ENCODE measurements at places on chromosomes 13 and 19. TPM values are rescaled to one million over a fixed set of nuclear protein-coding genes. Genes with fewer than 3 reads are reported as not detected.

DNA sequence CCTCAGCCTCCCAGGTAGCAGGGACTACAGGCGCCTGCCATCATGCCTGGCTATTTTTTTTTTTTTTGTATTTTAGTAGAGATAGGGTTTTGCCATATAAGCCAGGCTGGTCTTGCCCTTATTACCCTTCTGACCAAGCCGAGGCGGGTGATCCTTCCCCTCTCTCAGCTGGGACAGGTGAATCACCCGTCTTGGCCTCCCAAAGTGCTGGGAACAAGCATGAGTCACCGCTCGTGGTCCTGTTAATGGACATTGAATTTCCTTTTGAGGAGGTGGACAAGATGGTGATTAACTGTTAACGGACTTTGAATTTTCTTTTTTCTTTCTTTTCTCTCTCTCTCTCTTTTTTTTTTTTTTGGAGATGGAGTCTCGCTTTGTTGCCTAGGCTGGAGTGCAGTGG is 10.6 kb downstream of the CD70 start:
- DNase-seq = no peak

- DNase-seq = no peak
Observed at GRCh38 chr19:38316477-38317067, 825 bp upstream of the YIF1B start.

Gene HPN
- polyA plus RNA-seq = 128 TPM

GRCh38 chr19:34041925-34042521 is 130.3 kb upstream of the LSM14A start:
- no peak for DNase-seq

Gene WDR87
- 0.04 TPM for polyA plus RNA-seq

DNA sequence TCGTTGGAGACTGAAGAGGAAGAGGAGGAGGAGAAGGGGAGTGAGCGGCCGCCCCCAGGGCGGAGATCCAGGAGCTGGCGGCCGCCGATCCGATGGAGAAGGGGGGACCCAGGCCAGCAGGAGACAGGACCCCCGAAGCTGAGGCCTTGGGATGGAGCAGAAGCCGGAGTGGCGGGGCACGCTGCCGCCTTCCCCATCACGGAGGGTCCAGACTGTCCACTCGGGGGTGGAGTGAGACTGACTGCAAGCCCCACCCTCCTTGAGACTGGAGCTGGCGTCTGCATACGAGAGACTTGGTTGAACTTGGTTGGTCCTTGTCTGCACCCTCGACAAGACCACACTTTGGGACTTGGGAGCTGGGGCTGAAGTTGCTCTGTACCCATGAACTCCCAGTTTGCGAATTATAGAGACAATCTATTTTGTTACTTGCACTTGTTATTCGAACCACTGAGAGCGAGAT is 1.8 kb downstream of the GADD45B start:
- DNase-seq = no peak

DNA sequence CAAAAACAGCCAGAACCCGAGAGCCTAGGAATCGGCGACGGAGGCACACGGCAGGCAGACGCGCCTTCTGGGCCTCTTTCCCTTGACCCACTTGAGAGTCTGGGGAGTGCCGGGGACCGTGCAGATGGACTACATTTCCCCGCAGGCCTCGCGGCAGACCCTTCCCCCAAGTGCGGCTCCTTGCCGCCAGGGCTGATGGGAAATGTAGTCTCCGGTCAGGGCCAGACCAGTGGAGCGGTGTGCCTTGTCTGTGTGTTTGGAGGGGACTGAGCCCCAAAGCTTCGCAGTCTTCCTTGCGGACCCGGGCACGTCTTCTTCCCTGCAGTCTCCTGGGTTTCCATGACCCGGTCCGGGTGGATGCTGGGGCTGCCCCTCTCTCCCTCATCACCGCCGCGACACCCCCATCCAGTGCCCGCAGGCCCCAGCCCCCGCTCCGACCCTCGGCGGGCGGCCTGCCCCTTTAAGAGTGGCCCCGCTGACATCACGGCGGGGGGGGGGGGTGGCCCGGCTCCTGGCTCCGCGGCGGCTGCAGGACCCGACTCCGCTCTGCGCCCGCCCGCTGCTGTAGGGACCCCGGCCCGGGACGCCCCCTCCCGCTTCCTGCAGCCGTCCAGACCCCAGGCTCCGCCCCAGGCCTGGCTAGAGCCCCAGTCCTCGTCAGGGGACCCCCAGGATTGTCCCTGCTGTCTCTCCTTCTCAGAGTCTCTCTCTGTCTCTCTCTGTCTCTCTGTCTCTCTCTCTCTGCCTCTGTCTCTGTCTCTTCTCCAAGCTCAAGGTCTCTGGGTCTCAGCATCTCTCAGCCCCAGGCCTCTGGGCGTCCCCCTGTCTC is 758 bp upstream of the CACNG7 start:
- no peak for DNase-seq

GRCh38 chr19:49315111-49315510 is 9.9 kb downstream of the SLC6A16 start:
- DNase-seq = no peak

Gene ADPRHL1
- polyA plus RNA-seq = 2.8 TPM

DNA sequence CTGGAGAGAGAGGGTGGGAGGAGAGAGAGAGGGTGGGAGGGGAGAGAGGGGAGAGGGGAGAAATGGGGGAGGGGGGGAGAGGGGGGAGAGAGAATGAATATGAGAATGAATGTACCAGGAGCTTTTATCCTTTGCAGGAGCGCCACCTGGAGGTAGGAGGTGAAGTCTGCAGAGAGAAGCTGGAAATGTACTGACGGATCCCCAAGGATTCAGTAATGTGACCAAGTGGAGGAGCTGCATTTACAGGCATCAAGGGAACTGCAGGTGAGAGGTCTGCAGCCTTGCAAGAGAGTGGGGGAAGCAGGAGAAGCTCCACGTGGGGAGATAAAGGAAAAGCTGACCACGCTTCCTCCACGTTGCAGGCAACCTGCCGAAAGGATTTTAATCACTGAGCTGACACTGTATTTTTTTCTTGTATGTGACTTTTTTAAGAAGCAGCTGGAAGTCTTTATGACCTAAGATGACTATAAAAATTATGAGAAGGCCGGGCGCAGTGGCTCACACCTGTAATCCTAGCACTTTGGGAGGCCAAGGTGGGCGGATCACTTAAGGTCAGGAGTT is 33.7 kb downstream of the VSTM1 start:
- DNase-seq = peak; percentile 46

Gene CA11
- polyA plus RNA-seq = 29.6 TPM

Gene CGB2
- polyA plus RNA-seq = not detected

GRCh38 chr19:46224773-46225172 is 4.8 kb upstream of the IGFL1 start:
- no peak for DNase-seq

Gene ZNF99
- polyA plus RNA-seq = 0.31 TPM

DNA sequence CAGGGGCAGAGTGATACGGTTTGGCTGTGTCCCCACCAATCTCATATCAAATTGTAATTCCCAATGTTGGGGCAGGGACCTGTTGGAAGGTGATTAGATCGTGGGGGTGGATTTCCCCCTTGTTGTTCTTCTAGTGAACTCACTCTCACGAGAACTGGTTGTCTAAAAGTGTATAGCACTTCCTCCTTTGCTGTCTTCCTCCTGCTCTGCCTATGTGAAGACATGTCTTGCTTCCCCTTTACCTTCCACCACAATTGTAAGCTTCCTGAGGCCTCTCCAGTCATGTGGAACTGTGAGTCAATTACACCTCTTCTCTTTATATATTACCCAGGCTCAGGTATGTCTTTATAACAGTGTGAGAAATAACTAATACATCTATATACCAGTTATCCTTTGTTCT is 706.4 kb upstream of the KLHL1 start:
- DNase-seq = no peak

Gene SEMA6B
- polyA plus RNA-seq = 3.9 TPM

GRCh38 chr13:51827254-51827653 is 17.7 kb downstream of the TMEM272 start:
- DNase-seq = no peak

DNA sequence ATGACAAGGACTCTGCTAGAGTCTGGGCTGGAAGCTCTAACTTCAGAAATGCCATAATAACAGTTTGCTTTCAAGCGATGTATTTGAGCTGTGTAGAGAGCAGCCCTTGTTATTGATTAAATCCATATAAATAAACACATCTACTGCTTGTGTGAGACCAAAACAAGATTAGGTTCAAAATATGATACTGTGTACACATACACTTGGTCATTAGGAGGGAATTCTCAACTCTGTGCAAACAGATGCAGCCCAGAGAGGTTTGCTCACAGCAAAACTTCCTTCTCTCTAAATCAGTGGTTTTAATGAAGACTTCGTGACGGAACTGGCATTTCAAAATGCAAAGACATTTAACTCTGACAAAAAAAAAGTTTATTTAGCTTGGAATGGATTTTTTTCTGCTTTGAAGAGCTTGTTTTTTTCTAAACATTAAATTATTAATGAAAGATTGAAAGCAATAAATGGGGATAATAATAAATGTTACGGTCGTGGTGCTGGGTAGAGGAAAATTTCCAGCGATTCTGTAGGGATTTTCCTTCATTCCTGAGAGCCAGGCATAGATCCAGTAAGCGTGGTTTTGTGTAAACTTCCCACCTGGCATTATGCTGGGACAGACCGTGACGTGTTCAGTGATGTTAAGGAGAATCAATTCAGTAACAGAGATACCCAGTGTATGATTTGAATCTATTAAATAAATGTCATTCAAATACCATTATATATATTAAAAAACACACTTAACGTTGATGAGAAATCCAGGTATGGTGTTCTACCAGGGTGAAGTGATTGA is 213.7 kb downstream of the TEX29 start:
- DNase-seq = no peak

GRCh38 chr13:85430216-85430794 is 368.9 kb downstream of the SLITRK6 start:
- no peak for DNase-seq

DNA sequence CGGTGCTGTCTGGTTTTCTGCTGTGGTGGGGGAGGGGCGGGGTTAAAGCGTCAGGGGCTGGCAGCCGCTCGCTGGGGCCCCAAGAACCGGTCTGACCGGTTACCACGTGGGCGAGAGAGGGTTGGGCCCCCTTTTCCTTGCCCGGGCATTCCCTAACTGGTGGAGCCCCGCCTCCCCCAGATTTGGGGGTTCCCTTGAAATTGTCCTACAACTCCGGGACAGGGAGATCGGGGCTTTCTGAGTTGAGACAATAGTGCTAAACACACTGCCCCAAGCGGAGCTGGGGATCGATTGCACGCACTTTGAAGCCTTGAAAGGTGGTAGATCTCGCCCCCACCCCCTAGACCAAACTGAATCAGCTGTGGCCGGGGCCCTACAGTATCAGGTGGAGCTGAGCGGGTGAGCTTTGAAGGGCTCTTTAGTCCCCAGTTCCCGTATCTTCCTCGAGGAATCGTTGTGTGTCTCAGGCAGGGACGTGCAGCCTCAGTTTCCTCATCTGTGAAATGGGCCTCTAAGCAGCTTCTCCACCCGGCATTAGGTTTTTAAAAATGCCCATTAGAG is 4.8 kb downstream of the IER2 start:
- DNase-seq = peak; percentile 85

- no peak for DNase-seq
Observed at GRCh38 chr19:54391589-54392061, 23.6 kb upstream of the TTYH1 start.

Gene SHD
- polyA plus RNA-seq = 2.8 TPM

DNA sequence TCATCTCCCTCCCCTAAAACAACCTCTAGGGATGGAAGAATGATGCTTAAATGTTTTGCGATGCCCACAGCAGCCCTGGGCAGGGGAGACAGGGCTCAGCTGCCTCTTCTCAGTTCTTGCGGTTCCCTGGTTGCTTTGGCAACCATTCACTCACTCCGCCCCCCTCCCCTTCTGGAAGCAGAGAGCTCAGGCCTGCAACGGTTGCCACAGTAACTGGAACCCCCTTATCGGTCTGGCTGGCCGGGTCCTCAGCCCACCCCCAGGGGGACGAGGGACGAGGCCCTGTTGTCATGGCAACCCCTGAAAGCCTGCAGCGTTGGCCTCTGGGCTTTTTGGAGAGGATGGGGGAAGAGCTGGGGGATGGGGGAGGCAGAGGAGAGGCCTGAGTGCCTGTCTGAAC is 19.5 kb downstream of the NOVA2 start:
- DNase-seq = no peak

Gene PEG3
- polyA plus RNA-seq = 74.9 TPM

GRCh38 chr19:29542776-29543175 is 17.0 kb downstream of the VSTM2B start:
- DNase-seq = no peak

- DNase-seq = no peak
Observed at GRCh38 chr19:39915848-39916215, 18.6 kb downstream of the FCGBP start.

GRCh38 chr19:55116232-55116858 is 1.1 kb downstream of the PPP1R12C start:
- no peak for DNase-seq

- DNase-seq = no peak
Observed at GRCh38 chr13:99288089-99288488, 19.1 kb downstream of the GPR183 start.

GRCh38 chr13:42752731-42753130 is 28.7 kb upstream of the FAM216B start:
- DNase-seq = no peak

Gene SIAH3
- 0.81 TPM for polyA plus RNA-seq

DNA sequence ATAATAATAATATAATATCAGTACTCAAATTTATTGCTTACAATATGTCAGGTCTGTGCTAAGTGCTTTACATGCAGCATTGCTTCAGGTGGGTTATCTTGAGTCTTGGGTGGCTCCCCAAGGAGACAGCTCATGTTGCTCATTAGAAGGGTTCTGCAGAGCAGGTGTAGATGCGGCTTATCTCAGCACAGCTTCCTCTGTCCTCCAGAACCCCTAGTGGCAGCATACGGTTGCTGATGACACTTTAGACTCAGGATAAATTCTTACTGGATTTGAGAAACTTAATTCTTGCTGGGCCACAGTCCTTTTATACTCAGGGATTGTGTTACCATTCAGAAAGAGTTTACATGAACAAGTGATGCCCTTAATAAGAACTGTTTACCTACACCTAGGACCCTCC is 8.9 kb downstream of the COG3 start:
- no peak for DNase-seq

GRCh38 chr19:42281827-42282762 is 13.0 kb downstream of the CIC start:
- DNase-seq = no peak

DNA sequence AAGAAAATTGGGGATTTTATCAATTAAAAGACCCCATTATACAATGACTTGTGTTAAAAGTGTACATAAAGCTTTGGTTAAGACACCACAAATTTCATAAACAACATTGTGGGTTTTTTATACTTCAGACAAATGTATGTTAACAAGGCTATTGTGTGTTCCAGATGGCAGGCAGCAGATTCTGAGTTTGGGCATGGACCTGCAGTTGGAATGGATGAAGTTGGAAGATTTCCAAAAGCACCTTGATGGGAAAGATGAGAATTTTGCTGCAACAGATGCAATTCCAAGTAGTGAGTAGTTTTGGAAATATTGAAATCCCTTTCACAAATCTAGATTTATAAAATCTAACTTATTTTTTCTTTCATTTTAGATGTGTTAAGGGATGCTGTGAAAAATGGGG is 25.4 kb downstream of the MPHOSPH8 start:
- no peak for DNase-seq

GRCh38 chr13:33303855-33304597 is 18.5 kb upstream of the STARD13 start:
- DNase-seq = no peak

DNA sequence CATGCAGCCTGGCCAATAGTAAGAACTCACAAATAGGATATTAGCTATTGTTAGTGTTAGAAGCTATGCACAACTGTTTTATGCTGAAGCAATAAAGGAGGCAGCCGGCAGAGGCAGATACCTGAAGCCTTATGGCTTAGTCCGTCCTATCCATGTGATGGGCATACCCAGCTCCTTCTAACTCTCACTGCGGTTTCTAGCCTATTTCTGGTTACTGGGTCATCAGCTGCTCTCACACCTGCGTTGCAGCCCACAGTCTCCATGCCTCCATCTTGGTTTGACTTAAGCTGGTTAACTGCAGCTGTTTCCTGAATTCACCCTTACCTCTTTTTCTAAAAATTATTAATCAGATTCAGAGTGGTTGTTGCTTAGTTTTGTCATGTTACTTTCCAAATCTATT is 40.5 kb upstream of the CNMD start:
- DNase-seq = no peak
